NCI-H345 (cell line): ENCODE measurements at places on chromosomes 11 and 22.

DNA sequence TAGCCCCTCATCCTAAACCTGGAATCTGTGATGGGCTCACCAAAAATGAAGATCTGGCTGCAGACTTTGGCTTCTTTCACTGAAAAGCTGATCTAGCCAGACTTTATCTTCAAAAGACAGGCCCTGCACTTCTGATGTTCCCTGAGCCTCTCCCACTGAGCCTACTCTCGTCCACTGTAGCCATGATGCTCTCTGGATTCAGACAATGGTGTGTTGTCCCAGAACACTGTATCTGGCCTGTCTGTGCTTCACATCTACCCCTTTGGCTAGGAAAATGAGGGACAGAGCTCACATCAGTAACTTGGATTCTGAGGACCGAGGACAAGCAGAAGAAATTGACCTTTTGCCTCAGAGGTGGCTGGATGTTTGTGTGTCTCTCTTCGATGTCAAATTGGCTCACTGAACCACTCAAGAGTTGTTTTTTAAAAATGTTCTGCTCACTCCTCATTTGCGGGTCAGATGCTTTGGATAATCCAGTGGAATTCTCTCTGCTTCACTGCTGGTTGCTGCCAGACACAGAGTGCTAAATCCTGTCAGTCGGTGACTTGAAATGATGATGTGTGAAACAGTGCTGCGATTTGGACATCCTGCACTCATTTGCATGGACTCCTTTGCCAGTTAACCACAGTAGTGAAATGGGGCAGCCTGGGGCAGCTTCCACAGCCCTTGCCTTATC, 67.5 kb downstream of the ARFGAP2 start:
- DNase-seq, result no peak

GRCh38 chr22:35589071-35589755, 27.9 kb downstream of the MB start:
- DNase-seq, result no peak

GRCh38 chr11:30984827-30985226, 384.7 kb downstream of the DCDC1 start:
- no peak for DNase-seq

DNA sequence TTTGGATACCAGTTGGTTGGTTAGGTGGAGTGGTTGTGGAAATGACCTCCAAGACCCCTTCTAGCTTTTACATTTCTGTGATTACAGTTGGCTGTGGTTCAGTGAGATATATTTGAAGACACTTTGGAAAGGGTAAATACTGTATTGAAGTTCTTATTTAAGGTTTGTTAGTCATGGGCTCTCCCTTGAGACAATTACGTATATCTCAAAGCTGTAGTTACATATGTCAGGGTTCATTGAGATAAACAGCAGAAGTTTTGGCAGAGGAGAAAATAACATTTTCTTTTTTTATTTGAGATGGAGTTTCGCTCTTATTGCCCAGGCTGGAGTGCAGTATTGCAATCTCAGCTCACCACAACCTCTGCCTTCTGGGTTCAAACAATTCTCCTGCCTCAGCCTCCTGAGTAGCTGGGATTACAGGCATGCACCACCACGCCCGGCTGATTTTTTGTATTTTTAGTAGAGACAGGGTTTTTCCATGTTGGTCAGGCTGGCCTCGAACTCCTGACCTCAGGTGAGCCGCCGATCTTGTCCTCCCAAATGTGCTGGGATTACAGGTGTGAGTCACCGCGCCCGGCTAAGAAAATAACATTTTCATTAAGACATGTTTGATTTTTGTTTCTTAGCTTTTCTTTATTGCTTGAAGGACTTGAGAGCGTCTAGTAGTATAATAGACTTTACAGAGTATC, 1.9 kb downstream of the RNF121 start:
- no peak for DNase-seq

DNA sequence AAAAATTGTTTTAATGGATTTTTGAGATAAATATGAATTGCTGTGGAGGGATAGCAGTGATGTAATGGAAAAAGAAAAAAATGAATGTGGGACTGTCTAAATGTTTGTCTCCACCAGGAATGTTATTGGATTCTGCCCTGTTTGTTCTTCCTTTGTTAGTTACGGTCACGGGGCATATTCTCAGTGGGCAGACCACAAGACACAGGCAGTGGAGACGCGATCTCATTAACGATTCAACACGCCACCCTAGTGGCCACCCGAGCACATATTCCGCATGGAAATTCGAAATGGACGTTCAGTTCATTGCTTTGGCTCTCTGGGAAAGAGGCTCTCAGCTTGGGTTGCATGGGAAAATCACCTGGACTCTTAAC, 151.8 kb upstream of the TTC12 start:
- no peak for DNase-seq

DNA sequence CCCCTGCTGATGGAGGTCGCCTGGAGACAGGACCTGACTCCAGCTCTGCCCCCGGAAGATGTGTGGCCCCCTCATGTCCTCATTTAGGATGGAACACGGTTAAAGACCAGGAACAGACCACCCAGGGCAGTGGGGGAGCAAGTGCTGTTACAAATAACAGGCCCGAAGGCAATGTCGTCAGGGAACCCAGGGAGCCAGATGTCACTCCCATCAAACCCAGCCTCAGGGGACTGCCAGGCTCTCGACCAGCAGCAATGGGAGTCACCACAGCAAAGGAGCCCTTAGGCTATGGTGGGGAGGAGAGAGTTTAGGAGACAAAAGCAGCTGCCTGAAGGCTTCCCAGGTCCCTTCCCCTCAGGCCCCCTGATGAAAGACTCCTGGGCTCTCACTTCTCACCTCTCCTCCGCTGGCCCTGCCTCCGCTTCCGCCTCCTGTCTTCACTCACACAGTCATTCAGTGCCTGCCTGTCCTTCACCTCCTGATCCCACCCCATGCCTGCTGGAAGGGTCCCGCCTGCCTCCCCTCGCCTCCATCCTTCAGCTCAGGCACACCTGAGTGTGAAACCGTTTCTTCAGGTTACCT, 4.4 kb downstream of the RPS19BP1 start:
- DNase-seq, result peak; percentile 59

GRCh38 chr22:22087854-22088657, 105.5 kb upstream of the TOP3B start:
- no peak for DNase-seq

GRCh38 chr11:73749118-73749517, 11.8 kb downstream of the RAB6A start:
- DNase-seq, result no peak

DNA sequence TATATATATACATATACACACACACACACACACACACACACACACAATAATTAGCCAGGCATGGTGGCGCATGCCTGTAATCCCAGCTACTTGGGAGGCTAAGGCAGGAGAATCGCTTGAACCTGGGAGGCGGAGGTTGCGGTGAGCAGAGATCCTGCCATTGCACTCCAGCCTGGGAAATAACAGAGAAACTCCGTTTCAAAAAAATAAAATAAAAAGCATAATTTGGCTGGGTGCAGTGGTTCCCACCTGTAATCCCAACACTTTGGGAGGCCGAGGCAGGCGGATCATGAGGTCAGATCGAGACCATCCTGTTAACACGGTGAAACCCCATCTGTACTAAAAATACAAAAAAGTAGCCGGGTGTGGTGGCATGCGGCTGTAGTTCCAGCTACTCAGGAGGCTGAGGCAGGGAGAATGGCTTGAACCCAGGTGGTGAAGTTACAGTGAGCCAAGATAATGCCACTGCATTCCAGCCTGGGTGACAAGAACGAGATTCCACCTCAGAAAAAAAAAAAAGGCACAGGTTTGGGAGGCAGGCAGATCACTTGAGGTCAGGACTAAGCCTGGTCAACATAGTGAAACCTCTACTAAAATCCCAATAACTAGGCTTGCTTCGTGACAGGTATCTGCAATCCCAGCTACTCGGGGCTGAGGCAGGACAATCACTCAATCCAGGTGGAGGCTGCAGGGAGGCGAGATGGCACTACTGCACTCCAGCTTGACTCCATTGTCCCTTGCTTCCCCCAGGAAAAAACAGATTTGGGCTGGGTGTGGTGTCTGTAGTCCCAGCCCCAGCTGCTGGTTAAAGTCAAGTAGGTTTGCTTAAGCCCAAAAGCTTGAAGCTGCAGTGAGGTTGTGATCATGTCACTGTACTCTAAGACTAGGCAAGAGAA, 11.8 kb upstream of the WDR74 start:
- peak; percentile 22 for DNase-seq

DNA sequence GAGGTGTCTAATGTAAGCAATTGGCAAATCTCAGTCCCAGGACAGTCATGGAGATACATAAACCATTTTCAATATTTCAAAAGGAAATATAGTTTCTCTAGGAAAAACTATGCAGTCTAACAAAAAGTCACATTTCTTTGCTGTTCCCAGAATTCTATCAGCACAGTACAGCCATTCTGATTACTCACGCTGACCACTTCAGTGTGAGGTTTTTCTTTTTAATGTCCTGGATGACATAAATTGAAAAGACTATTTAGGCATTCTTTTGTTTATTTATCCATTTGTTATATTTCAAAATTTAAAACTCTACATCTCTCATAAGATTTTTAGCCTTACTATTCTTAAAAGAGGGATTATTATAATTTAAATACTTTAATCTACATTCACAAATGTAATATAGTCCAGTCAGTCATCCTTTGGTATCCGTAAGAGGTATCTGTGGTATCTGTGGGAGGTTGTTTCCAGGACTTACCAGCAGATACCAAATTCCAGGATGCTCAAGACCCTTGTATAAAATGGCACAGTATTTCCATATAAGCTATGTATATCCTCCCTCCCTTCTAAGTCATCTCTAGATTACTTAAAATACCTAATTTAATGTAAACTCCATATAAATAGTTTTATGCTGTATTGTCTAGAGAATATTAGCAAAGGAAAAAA, 331.1 kb upstream of the PITPNB start:
- DNase-seq, result no peak

DNA sequence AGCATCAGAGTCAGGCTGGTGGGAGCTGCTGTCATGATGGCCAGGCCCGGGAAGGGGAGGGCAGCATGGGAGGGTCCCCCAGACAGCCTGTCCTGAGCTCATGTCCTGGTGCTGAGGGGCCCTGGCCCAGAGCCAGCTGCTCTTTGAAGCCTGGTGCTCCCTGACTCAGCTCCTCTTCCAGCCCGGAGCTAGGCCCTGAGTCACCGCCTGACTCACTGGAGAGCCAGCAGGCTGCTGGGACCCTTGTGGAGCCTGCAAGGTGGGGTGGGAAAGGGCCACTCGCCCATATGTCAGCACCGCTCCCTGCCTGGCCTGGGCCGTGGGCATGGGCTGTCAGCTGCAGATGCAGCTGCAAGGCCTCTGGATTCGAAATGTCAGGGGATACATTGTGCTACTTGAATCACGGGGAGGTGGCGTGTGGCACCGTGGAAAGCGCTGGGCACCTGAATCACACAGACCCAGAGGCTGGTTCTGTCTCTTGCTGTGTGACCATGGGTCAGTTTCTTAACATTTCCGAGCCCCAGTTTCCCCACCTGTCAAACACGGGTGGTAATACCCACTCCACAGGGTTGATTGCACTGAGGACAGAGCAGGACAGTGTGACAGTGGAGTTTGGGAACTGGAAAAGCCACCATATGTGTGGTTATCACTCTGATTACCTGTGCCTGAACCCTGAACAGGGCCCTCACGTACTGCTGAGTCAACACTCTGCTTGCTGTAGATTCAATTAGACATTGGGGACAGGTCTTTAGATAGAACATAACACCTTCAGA, 4.4 kb downstream of the CACNA1I start:
- no peak for DNase-seq

DNA sequence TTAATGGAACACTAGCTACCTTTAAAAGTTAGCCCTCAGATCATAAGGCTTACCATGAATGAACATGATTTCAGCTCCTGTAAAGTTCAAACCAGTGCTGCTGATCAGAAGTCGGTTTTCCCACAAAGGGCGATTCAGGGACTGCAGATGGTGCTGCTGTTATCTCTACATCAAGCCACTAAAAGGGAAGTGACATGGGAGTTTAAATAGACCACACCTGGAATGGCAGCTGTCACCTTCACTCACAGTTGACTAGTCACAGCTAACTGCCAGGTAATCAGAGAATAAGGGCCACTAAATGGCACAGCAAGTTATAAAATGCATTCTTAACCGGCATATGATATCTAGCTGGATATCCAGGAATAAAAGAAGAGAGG, 581.1 kb upstream of the ARHGAP42 start:
- DNase-seq, result no peak

DNA sequence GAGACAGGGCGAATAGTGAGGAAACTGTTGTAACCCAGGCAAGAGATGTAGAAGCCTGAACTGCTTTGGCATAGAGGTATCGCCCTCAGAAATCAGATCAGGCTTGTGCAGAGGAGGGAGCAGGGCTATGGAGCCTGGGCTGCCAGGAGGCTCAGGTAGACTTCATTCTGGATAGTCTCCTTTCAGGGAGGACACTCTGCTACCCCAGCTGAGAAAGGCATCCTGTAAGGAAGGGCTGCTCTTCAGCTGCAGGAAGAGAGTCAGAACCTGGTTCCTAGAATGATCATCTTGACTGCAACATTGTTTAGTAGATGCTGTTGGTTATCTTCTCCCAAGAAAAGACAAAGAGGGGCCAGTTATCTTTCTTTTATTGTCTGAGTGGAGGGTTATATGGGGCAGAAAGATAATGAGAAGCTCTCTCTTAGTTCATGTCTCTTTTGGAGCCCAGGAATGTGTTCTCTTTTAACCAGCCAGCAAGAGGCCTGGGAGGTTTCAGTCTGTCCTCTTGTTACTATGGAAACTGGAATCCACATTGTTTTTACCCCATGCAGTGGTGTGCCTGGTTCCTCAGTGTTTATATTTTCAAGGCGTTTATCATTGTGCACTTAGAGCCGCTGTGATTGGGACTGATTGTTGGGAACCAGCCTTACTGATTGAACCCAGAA, 95.7 kb downstream of the STIM1 start:
- no peak for DNase-seq

DNA sequence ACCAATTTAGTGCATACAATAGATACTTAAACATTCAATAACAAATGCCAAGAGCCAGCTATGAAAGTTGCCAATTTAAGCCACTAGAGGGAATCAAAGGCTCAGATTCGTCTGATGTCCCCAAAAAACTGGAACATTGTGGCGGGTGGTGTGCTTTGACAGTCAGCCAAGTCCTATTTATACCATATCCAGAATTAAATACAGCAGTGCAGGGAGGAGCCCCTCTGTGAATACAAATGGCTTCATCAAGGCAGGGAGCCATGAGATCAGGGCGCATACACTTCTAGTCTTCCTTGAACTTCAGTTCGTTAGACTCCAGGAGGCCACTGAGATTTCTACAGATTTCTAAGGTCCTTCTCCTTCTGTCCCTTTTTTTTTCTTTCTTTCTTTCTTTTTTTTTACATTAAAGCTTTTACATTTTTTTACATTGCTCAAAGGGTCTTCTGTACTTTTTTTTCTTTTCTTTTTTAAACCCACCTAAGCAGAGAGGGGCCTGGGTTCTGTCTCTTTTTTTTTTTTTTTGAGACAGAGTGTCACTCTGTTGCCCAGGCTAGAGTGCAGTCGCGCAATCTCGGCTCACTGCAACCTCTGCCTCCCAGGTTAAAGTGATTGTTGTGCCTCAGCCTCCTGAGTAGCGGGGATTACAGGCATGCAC, 41.5 kb upstream of the HSPA8 start:
- peak; percentile 77 for DNase-seq
